ENCODE measurements at places on chromosomes 1 and 21.

- DNase-seq = no peak
Observed at GRCh38 chr1:61742620-61743430, 545 bp downstream of the PATJ start.

- DNase-seq = no peak
Observed at GRCh38 chr1:213345621-213346020, 294.6 kb downstream of the RPS6KC1 start.

- DNase-seq = no peak
Observed at GRCh38 chr1:207345644-207346477, 24.4 kb downstream of the CD55 start.

GRCh38 chr1:224329842-224330753 lies at the start of gene NVL:
TSS of gene NVL (minus strand) at chr1:224330172. CDS start at chr1:224330127, 45 bp downstream.
- peak; percentile 77 for DNase-seq

- DNase-seq = peak; percentile 90
Observed at GRCh38 chr1:163321311-163322305, at the start of gene NUF2. TSS of gene NUF2 (plus strand) at chr1:163321954. CDS start at chr1:163326052, 4,098 bp downstream.

GRCh38 chr1:59057211-59057694 lies 239.6 kb upstream of the FGGY start:
- peak; percentile 14 for DNase-seq

GRCh38 chr1:76759171-76759860 lies 108.0 kb upstream of the ST6GALNAC5 start:
- DNase-seq = no peak

- DNase-seq = no peak
Observed at GRCh38 chr1:52683367-52683940, 14.7 kb downstream of the COA7 start.

DNA sequence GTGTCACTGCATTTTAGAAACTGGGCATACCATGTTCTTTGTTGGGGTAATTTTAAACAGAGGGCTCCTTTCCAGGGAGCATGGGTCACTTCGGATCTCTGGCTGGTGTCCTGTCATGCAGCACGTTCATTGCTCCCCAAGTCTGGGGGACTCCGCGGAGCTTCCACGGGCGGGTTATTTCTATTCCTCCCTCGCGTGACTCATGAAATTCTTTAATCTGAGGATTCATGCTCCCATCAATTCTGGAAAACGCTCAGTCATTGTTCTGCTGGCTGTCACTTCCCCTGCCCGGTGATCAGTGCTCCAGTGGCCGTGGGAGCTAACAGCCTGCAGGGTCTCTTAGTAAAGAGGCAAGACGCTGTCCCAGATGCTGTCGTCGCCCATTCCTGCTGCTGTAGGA lies 28.1 kb downstream of the CFAP74 start:
- DNase-seq = no peak

DNA sequence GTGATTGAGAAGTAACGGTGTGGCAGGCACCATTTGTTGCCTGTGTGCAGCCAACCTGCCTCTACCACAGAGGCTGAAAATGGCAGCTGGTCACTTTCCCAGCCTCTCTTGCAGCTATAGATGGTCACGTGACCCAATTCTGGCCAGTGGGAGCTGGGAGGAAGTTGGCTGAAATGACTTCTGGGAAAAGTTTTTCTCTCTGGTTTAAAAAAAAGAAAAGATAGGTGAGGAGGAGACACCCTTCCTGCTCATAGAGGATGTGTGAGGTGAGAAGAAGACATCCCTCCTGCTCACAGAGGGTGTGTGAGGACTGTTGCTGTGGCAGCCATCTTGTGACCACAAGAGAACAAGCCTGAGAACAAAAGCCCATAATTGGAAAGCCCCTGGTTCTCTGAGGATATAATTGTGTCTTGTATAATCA lies 122.8 kb downstream of the SYF2 start:
- no peak for DNase-seq

DNA sequence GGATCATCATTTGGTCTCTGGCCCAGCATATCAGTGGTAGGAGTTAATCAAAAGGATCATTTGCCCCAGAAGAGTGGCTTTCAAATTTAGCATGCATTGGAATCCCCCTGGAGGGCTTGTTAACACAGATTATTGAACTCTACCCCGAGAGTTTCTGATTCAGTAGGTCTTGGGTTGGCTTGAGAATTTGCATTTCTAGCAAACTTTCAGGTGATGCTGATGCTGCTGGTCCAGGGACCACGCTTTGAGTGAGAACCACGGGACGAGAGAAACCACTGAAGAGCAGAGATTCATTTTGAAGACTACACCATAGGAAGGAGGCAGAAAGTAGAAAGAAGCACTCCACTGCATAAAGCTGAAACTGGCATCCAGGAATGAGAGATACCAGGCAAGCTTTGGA lies 81.3 kb upstream of the DUSP10 start:
- DNase-seq = no peak

DNA sequence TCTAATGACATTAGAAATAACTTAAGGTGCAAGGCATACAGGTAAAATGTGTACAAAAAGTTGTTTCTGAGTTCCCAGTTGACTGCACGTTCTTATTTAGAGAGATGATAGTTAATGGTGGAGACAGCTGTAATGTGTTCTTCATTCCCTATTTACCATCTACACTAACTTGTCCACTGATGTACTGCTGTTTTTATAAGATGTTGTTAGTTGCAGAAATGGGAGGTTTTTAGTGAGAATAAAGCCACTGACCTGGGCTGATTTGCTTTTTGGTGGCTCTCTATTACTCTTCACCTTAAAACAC lies 122.9 kb upstream of the LYPLAL1 start:
- no peak for DNase-seq

DNA sequence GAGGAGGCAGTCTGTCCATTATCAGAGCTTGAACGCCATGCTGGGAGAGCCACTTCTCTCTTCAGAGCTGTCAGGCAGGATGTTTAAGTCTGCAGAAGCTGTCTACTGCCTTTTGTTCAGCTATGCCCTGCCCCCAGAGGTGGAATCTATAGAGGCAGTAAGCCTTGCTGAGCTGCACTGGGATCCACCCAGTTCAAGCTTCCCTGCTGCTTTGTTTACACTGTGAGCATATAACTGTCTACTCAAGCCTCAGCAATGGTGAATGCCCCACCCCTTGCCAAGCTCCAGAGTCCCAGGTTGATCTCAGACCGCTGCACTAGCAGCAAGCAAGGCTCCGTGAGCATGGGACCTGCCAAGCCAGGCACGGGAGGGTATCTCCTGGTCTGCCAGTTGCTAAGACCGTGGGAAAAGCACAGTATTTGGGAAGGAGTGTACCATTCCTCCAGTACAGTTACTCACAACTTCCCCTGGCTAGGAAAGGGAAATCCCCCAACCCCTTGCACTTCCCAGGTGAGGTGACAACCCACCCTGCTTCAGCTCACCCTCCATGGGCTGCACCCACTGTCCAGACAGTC lies 32.5 kb downstream of the RGS13 start:
- DNase-seq = no peak

DNA sequence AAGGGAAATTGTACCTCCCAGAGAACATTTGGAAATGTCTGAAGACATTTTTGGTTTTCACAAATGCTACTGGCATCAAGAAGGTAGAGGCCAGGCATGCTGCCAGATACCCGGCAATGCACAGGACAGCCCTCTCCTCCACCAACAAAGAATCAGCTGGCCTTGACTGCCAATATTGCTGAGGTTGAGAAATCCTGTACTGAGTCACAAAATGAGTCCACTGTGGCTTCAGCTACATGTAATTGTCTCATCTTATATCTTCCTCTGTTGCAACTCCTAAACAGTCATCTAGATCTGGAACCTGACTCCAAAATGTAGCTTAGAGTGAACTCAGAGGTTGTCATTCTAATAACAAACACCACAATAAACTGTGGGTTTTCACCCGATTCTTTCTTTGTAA lies 327.5 kb upstream of the POGK start:
- DNase-seq = peak; percentile 83

GRCh38 chr1:159752135-159752580 lies 28.6 kb upstream of the DUSP23 start:
- DNase-seq = peak; percentile 48

- DNase-seq = no peak
Observed at GRCh38 chr1:245862812-245863540, 644.1 kb downstream of the SMYD3 start.

DNA sequence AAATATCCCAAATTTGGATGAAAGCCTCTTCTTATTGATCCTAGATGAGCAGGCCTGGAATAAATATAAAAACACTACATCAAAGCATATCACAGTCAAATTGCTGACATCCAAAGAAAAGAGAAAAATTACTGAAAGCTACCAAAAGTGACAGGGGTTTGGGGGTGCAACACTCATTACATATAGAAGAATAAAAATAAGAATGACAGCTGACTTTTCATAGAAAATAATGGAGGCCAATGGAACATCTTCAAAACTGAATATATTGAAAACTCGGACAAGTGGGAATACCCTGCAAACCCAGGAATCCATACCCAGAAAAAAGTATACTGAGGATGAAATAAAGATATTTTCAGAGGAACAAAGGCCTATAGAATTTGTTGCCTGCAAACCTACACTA lies 84.0 kb downstream of the FOXJ3 start:
- DNase-seq = no peak

Measured in AML-193 (cell line).